ENCODE measurements at places on chromosomes 2 and 18.
A peak's percentile ranks its signal among the peaks of the same experiment; 100 is the strongest.

GRCh38 chr2:76684756-76685155 is 837.4 kb downstream of the LRRTM4 start:
- no peak for DNase-seq

GRCh38 chr2:182057002-182057401 is 71.3 kb downstream of the PPP1R1C start:
- no peak for DNase-seq

DNA sequence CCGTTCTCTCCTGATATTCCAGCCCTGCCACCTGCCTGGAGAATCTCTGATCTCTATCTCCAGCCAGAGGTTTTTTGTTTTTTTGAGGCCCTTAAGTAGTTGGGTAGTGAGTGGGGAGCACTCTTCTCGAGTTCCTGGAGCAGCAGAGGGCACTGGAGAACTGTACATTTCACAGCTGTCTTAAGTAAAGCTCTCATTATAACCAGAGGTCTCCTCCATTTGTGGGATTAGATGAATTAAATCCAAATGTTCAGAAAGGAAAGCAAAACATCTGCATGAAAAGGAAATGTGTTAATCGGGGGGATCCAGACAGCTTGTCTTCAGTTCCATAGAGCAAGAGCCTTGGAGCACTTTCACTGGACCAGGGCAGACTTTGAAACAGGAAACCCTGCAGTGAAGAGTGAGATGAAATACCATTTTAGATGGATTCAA is 32.8 kb downstream of the AOX1 start:
- DNase-seq = peak; percentile 77

DNA sequence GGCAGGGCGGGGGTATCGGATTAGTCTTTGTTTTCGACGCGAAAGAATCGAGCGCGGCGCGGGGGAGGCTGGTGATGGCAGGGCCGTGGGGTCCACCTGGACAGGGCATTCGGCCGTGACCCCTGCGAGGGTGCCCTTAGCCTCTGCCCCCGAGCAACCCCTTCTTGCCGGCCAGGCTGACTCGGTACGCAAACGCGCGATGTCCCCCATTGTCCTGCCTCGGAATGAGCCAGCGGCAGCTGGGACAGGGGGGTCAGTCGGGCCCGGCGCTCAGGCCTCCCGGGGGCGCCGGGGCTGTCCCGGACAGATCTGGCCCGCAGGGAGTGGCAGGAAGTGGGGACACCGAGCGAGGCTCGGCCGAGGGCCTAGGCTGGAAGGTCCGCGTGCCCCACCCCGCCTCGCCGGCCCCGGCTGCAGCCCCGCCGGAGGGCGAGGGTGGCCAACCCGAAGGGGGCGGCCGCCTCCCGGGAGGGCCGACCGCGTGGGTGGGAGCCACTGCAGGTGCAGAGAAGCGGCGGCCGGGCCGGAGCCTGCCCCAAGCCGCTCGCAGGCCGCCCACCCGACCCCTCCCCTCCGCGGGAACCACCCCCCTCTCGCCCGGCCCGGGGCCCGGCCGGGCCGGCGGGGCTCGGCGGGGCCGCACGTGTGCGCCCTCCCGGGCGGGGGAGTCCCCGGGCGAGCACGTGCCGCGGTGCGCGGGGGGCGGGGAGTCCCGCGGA is at the start of gene TET3:
TET3 (plus strand) TSS at position 708 of the 719 bp plus-strand sequence. CDS start 1,494 bp downstream, outside the sequence.
- DNase-seq = no peak

- DNase-seq = no peak
Observed at GRCh38 chr18:13223311-13224143, 5.0 kb downstream of the LDLRAD4 start.

- DNase-seq = peak; percentile 99
Observed at GRCh38 chr2:111698743-111699554, 185.0 kb downstream of the ANAPC1 start.

DNA sequence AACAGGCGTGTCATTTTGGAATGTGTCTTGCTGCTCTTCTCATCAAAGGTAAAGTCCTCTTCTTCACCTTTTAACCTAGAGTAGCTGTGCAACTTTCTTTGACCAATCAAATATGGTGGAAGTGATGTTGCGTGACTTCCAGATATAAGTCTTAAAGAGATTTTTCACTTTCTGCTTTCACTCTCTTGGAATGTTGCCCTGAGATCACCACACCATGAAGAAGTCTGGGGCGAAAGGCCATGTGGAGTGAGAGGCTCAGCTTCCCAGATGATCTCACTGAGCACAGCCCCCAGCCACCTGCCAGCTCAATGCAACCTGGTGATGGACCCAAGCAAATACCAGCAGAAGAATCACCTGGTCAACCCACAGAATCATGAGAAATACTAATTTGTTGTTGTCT is 7.1 kb upstream of the GALNT3 start:
- DNase-seq = no peak

- DNase-seq = no peak
Observed at GRCh38 chr2:240419271-240419670, 16.2 kb upstream of the GPC1 start.

DNA sequence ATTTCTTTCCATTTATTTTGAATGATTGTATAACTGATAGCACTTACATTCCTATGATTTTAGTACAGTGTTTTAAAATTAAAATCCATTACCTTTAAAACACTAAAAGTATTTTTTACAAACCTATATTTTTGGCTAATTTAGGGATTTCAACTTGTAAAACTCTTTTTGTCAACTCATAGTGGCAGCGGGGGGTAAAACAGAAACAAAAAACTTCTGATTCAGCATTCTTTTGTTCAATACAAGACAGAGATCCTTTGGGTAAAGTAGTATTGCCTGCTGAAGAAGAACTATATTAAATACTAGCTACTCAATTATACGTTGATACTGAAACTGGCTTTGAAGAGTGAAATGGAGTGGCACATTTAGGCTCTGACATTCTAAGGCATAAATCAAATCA is 437.4 kb upstream of the CDH19 start:
- no peak for DNase-seq

DNA sequence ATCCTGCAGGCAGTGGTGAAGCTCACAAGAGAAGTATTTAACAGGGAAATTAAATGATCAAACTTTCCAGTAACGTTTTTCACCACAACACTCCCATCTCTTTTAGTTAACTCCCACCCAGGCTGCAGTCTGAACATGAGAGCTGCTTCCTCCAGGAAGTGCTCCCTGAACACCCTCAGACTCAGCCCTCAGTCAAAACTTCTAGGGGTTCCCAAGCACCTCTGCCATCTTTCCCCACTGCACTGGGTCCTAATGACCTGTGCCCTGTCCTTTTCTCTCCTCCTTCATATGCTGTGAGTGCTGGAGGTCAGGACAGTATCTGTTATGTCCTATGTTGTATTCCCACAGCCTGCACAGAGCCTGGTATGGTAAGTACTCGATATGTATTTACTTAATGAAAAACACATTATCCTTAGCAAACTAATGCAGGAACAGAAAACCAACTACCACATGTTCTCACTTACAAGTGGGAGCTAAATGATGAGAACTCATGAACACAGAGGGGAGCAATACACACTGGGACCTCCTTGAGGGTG is 49.2 kb upstream of the ASPRV1 start:
- no peak for DNase-seq

GRCh38 chr2:224951723-224952481 is 90.4 kb downstream of the DOCK10 start:
- no peak for DNase-seq

DNA sequence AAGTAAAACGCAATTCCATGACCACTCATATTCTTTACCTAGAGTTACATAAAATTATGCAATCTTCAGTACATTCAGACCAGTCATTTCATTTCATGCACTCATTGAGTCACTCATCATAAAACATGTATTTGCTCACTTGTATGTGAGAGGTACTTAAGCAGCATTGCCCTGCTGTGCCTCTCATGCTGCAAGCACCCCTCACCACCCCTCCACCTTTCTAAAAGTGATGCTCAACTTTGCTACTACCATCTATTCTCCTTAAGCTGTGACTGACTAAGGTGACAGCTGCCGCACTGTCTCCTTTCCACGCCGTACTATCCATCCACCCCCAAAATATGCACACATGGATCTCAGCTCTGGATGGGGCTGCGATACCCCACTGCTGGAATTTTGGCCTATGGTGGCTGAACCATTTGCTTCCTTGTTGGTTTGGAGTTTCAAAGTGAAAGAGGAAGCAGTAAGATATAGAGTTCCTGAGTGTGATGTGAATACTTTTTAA is 7.2 kb downstream of the ARHGAP25 start:
- DNase-seq = no peak

DNA sequence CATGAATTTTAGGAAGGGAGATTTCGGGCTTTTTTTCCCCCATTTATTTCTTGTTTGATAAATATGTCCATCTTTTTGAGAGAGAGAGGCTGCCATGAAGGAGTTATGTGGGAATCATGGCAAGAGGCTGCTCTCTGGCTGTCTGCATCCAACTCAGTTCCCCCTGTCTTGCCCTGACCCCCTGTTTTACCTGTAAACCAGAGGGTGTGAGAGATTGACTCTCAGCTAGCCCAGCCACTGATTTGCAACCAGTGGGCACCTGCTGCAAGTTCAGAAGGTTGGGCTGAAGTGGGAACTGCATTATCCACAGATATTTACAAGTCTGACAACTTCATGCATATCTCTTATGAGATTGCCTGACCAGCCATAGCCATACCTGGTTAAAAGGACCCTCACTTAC is 625.4 kb upstream of the FANCL start:
- DNase-seq = no peak

GRCh38 chr2:3134026-3134571 is 243.5 kb downstream of the EIPR1 start:
- DNase-seq = no peak

DNA sequence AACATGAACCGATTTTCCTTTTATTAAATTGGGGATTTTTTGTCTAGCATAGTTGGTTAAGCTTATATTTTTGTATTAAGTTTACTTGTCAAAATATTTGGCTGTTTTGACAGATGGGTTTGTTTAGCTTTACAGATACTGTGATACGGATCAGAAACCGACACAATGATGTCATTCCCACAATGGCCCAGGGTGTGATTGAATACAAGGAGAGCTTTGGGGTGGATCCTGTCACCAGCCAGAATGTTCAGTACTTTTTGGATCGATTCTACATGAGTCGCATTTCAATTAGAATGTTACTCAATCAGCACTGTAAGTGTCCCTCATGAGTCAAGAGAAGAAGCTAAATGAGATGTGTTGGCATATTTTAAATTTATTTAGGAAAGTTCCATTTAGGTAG is 8.5 kb downstream of the PDK1 start:
- peak; percentile 20 for DNase-seq

- no peak for DNase-seq
Observed at GRCh38 chr2:112007493-112007892, 47.6 kb upstream of the TMEM87B start.

- DNase-seq = no peak
Observed at GRCh38 chr2:148521181-148521580, 123.4 kb upstream of the EPC2 start.

DNA sequence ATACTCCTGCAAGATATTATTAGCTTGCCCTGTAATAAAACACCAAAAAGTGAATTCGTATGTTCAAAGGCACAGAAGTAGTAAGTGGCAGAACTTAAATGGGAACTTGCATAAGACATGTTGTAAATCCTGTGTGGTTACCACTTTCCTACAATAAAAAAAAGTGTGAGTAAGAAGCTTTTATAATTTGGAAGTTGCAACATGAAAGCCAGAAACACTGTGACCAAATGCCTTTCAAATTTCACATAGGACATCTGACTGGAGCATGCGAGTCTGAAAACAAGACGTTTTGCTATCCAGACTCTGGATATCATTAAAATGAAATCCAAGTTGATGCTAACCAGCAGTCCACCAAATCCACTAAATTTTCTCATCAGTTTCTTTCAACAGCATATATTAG is 886.2 kb upstream of the NRXN1 start:
- peak; percentile 85 for DNase-seq

- DNase-seq = no peak
Observed at GRCh38 chr2:148974095-148974494, 64.4 kb upstream of the LYPD6B start.

DNA sequence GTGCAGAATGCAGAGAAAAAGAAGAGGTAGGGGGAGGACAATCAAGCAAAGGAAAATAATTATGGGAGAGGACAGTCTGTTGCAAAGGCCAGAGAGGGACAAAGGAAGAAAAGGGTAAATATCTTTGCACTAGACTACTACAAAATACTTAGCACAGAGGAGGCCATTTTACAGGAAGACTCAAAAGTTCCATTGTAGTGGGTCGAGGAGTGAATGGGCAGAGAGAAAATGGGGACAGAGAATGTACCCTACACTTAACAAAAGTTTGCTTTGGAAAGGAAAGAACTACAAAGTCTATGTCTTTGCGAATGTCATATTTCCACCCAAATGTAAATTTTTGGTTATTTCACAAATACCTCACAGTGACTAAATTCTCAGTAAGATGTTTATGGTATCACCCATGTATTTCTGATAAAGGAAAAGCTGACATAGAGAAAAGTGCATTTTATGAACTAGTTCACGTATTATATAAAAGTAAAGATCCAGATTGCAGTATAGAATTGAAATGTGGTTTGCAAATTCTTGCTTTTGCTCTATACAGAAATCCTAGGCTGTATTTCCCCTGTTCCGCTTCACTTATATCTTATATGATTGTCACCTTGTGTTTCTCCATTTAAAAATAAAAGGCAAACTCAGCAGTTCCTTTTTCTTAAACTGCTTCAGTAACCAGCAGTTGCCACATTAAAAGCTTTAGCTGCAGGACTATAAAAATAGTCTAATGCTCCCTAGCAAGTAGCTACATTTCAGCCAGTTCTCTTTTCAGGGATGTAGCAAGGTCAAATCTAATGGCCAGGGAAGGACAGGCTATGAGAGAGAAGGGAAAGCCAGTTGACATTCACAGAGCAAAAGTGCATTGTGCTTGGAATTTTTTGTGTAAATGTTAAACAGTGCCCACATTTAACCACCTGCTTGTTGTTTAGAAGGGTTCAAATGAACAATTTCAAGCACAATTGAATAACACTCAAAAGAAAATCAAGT is 79.7 kb upstream of the CYTIP start:
- DNase-seq = no peak

- no peak for DNase-seq
Observed at GRCh38 chr2:175442441-175442840, 260.9 kb upstream of the ATP5MC3 start.

DNA sequence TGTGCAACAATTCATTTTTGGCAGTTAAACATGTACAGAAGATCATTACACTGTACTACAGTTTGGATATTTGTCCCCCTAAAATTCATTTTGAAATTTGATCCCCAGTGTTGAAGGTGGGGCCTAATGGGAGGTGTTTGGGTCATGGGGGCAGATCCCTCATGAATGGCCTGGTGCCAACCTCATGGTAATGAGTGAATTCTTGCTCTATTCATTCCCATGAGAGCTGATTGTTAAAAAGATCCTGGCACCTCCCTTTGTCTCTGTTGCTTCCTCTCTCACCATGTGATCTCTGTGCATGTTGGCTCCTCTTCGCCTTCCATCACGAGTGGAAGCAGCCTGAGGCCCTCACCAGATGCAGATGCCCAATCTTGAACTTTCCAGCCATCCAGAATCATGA is 140.6 kb downstream of the GCA start:
- no peak for DNase-seq

All from fibroblast of skin of right biceps (primary cell).